Germinal center (tissue), 1 donor: ENCODE measurements at places on chromosomes 3 and 15.

- DNase-seq: no peak
Observed at GRCh38 chr3:70180664-70181063, 131.8 kb downstream of the MDFIC2 start.

- no peak for DNase-seq
Observed at GRCh38 chr3:46423588-46423987, 16.5 kb downstream of the CCRL2 start.

- no peak for DNase-seq
Observed at GRCh38 chr15:56978898-56979662, 60.6 kb downstream of the TCF12 start.

DNA sequence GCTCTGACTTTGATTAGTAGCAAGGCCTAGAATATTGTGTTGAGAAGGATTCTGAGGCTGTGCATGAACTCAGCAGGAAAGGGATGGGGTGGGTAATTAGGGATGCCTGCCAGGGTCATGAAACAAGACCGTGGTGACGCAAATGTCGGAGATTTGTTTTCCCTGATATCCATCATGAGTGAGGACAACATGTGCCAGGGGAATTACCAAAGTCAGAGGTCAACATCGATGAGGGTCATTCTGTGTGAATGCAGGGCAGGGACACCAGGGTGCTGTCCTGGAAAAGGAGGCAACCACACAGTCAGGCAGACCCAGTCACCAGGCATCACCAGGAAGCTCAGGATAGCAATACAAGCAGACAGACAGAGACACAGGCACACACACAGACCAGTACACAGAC lies 52.2 kb downstream of the SLCO2A1 start:
- no peak for DNase-seq

DNA sequence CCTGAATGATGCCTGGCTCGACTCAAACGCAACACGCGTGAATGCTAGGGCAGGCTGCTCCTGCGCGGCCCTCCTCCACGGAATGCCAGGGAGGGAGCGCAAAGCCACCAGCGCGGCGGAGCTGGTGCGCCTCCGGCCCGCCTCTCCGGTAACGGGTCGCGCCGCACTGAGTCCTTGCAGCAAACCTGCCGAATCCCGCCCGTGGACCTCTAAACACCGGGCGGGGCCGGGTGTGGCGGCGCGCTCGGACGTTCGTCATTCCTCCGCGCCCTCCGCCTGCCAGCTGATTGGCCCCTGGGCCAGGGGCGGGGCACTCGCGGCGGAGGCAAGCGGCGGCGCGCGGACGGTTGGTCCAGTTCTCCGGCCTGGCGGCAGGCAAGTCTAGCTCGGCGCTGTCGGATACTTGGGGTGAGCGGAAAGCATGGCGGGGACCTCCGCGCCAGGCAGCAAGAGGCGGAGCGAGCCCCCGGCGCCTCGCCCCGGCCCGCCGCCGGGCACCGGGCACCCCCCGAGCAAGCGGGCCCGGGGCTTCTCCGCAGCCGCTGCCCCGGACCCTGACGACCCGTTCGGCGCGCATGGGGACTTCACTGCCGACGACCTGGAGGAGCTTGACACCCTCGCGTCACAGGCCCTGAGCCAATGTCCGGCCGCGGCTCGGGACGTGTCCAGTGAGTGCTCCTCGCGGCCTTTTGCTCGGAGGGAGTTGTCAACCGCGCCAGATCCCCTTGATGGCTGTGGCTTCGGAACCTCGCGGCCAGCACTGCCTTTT lies at the start of gene ATRIP:
ATRIP (plus strand) TSS at position 313 of the 769 bp plus-strand sequence; CDS start at position 422, 109 bp downstream.
- peak; percentile 93 for DNase-seq

DNA sequence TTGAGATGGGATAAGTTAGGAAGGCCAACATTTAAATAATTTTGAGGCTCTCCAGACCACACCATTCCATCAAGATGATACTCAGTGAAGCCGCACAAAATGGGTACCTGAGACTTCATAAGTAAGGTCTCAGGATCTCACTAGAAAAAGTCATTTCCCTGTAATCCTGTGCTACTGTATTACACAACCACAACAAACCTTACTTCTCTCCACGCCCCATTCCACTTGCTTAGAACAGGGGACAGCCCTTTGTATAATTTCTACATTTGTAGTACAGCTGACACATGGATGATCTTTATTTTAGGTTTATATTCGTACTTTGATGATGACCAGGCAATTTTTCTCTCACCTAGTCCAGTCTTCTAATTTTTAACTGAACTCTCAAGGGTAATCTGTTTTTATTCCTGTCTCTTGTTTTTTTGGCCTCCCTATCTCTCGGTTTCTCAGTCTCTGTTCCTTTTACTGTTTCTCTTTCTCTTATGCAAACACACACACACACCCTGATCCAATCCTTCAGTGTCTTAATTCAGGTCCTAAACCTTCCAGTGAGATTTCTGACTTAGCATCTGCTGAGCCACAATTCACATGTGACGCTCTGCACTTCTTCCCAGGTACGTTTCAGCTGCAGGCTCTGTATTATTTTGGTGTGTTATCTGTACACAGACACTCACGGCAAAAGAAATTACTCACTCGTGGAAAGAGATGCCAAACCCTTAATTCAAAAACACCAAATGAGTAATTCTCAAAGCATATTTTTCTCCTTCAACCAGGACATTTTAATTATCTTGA lies 223.2 kb upstream of the THBS1 start:
- no peak for DNase-seq

- DNase-seq: no peak
Observed at GRCh38 chr15:58053315-58054153, 12.0 kb downstream of the ALDH1A2 start.

GRCh38 chr15:29528276-29528675 lies 258.7 kb upstream of the NSMCE3 start:
- no peak for DNase-seq

- no peak for DNase-seq
Observed at GRCh38 chr3:147195887-147196286, 210.5 kb downstream of the ZIC4 start.

GRCh38 chr3:102941786-102942185 lies 507.0 kb downstream of the ZPLD1 start:
- DNase-seq: no peak

DNA sequence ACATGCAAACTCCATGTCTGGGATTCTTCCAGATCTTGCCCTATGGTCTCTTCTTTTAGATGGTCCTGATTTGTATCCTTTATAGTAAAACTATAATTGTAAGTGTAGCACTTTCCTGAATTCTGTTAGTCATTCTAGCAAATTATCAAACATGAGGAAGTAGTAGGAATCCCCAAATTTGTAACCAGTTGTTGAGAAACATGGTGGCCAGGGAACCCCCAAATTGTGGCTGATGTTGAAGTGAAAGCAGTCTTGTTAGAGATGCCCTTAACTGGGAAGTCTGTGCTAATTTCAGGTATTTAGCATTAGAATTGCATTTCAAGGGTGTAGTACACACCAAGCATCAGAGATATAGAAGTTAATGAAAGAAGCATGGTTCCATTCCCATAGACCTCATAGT lies 180.4 kb upstream of the STT3B start:
- DNase-seq: no peak

DNA sequence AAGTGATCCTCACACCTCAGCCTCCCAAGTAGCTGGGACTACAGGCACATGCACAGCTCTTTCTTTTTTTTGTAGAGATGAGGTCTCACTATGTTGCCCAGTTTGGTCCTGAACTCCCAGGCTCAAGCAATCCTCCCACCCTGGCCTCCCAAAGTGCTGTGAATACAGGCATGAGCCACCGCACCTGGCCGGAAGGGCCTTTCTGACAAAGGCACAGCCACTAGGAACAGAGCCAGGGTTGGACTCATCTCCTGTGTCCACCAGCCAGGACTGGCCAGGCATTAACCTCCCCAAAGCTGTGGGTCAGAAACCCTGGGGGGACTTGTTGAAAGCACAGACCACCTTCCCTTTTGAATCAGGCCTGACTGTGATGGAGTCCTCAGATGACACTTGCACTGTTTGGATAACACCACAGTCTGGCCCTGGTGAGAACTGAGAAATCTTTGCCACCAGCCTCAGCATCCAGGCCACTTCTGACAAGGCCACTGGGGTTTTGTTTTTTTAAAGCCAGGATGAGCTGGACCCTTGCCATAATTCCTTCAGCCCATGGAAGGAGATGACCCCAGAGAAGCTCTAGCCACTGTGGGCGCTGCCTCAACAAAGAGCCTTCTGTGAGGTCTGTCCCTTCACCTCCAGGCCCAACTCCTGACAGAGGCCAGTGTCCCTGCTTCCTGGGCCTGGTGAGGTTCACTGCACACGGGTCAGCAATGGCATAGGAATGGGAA lies 4.8 kb downstream of the TKT start:
- no peak for DNase-seq

DNA sequence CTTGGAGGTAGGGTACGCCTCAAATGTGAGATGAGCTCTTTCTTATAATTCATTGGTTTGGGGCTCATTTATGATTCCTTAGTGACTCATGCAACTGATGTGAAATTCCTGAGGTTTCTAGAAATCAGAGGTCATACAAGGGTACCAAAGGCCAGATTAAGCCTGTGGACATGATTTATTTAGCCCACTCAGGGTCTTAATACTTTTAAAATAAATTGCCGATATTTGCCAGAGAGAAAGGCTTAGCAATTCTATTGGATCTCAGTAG lies 289.0 kb downstream of the NEK10 start:
- no peak for DNase-seq

- no peak for DNase-seq
Observed at GRCh38 chr3:170536712-170537111, 49.2 kb downstream of the SLC7A14 start.

GRCh38 chr15:71355268-71355667 lies 240.0 kb downstream of the THSD4 start:
- no peak for DNase-seq

- DNase-seq: no peak
Observed at GRCh38 chr3:141812586-141812985, 49.4 kb downstream of the GRK7 start.

- no peak for DNase-seq
Observed at GRCh38 chr3:30480587-30480986, 125.8 kb upstream of the TGFBR2 start.

- no peak for DNase-seq
Observed at GRCh38 chr3:120137548-120137947, 43.3 kb upstream of the GSK3B start.

DNA sequence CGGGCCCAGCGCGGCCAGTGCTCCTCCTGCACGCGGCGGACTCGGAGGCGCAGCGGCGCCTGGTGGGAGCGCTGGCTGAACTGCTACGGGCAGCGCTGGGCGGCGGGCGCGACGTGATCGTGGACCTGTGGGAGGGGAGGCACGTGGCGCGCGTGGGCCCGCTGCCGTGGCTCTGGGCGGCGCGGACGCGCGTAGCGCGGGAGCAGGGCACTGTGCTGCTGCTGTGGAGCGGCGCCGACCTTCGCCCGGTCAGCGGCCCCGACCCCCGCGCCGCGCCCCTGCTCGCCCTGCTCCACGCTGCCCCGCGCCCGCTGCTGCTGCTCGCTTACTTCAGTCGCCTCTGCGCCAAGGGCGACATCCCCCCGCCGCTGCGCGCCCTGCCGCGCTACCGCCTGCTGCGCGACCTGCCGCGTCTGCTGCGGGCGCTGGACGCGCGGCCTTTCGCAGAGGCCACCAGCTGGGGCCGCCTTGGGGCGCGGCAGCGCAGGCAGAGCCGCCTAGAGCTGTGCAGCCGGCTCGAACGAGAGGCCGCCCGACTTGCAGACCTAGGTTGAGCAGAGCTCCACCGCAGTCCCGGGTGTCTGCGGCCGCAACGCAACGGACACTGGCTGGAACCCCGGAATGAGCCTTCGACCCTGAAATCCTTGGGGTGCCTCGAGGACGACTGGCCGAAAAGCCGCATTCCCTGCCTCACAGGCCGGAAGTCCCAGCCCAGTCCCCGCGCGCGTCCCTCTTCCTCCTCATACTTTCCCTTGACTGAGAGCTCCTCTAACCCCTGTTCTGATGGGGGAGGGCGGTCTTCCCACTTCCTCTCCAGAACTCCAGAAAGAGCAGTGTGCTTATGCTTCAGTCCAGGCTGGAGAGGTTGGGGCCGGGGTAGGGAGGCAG lies 1.4 kb upstream of the IL17RC start:
- no peak for DNase-seq

- no peak for DNase-seq
Observed at GRCh38 chr3:99934975-99935797, 117.5 kb downstream of the CMSS1 start.

DNA sequence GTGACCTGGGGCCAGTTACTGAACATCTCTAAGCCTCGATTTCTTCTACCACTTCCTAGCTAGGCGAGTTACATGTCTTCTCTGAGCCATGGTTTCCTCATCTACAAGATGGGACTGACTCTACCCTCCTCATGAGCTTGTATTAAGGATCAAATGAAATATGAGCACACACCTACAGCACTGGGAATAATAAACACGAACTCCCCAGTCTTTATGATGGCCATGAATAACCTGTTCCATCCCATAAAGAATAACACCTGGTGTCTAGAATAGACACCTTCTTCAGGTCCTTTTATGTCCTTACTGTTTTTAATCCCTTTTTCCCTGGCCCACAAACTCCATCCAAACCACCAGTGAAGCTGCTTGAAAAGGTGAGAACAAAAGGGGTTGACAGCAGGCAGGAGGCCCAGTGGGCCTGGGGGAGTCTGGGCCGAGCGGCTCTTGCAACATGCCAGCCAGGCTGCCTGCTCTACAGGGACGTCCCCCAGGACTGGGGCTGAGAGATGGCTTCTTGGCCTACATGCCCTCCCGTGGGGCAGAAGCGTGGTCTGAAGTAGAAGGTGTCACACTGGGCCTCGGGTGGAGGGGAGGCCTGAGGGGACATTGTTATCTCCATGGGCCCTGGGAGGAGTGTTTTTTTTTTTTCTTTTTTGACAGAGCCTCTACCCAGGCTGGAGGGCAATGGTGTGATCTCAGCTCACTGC lies 178.2 kb downstream of the RAB11A start:
- no peak for DNase-seq

- no peak for DNase-seq
Observed at GRCh38 chr3:142863930-142864920, 24.7 kb downstream of the PCOLCE2 start.

GRCh38 chr3:141302364-141303141 lies 65.8 kb upstream of the ZBTB38 start:
- no peak for DNase-seq

- no peak for DNase-seq
Observed at GRCh38 chr3:97161169-97161568, 346.8 kb downstream of the EPHA6 start.

DNA sequence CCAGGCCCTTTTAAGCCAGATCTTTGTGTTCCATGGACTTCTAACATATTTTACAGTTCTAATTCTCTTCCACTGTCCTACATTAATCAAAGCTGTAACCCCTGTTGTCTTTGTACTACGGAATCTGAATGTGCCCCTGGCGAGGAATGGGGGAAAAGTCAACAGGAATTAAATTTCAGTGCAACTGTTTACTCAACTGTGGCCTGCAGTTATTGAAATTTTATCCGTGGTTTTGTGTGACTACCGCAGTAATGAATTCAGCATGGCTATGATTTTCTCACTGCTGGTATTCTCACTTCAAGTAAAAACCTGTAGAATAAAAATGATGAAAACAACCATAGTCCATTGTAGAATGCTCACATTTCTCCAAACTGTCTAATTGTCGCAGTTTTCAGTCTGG lies 388.0 kb downstream of the FOXP1 start:
- DNase-seq: no peak

- peak; percentile 6 for DNase-seq
Observed at GRCh38 chr3:158434412-158435038, 136.5 kb upstream of the MLF1 start.

GRCh38 chr3:58025837-58026569 lies 17.8 kb downstream of the FLNB start:
- no peak for DNase-seq
